H7 (cell line): ENCODE measurements at places on chromosomes 11 and 22.

GRCh38 chr11:18669219-18669596 lies 29.4 kb upstream of the TMEM86A start:
- no peak for DNase-seq

DNA sequence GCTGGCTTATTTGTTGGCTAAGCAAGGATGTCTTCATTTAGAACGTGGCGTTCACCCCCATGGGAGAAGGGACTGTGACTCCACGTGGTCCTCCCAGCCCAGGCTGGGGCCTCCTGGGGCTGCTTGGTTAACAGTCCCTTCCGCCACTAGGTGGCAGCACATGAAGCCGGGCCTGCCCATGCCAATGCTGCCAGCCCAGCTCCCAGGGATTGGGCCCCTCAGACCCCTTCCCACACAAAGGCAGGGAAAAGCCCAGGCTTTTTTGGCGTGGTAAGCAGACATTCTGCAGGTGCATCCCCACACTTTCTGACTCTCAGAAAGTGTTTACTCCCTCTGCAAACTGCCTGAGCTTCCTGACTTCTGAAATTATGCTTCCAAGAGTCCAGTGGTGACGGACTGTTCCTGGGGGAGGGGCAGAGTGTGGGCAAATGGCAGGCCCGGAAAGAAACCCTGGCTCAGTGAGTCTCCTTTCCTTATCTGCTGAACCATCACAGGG lies 3.1 kb downstream of the CBX6 start:
- peak; percentile 93 for DNase-seq

DNA sequence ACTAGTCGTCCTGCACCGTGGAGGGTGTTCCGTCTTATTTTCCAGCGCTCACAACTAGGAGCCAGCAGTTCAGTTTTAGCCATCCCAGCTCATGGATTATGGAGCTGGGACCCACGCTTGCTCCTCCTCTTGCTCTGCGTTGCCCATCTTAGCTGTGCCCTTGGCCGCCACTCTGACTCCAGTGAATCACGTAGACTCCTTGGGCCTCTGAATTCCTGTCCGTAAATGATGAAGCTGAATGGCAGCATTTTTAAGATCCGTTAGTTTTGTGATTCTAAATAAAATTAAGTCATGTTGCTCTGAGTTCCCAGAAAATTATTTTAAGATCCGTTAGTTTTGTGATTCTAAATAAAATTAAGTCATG lies 23.8 kb downstream of the BCR start:
- DNase-seq, result no peak

GRCh38 chr11:35330156-35330889 lies 89.0 kb downstream of the SLC1A2 start:
- peak; percentile 22 for DNase-seq

DNA sequence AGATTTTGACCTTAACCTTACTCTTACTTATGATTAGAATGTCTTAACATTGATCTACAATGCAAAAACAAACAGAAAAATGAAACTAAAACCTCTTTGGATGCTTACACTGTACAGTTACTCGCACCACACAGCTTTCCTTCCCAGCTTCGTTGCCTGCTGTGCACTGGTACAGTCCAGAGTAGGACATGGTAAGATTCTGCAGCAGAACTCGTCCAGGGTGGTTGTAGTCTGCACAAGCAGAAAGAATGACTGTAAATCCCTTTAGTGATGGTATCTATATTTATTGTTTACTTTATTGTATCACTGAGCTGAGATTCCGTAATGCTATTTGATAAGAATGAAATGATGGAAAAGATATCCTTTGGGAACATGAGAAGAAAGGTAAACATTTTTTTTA lies 21.0 kb upstream of the HSPA8 start:
- no peak for DNase-seq

- DNase-seq, result no peak
These were observed 3.8 kb upstream of the PPFIBP2 start for GRCh38 chr11:7509966-7510365.

GRCh38 chr11:47607380-47607779 lies 13.2 kb upstream of the C1QTNF4 start:
- DNase-seq, result no peak

- DNase-seq, result peak; percentile 27
These were observed 48.9 kb downstream of the RTL6 start for GRCh38 chr22:44449061-44449682.

DNA sequence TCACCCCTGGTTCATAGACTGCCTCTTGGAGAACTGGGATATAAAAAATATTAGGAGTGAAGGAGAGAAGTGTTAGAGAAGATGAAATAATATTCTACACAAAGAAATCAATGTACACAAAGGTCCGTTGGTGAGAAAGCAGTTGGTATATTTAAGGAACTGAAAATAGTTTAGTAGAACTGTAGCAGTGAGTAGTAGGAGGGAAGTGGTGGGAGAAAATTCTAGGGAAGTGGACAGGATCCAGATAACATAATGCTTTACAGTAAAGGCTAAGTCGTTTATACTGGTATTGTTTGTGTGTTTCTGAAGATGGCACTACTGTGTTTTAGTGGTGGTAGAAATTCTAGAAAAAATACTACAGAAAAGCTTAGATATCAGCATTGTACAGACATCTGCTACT lies 120.8 kb upstream of the CHORDC1 start:
- no peak for DNase-seq

DNA sequence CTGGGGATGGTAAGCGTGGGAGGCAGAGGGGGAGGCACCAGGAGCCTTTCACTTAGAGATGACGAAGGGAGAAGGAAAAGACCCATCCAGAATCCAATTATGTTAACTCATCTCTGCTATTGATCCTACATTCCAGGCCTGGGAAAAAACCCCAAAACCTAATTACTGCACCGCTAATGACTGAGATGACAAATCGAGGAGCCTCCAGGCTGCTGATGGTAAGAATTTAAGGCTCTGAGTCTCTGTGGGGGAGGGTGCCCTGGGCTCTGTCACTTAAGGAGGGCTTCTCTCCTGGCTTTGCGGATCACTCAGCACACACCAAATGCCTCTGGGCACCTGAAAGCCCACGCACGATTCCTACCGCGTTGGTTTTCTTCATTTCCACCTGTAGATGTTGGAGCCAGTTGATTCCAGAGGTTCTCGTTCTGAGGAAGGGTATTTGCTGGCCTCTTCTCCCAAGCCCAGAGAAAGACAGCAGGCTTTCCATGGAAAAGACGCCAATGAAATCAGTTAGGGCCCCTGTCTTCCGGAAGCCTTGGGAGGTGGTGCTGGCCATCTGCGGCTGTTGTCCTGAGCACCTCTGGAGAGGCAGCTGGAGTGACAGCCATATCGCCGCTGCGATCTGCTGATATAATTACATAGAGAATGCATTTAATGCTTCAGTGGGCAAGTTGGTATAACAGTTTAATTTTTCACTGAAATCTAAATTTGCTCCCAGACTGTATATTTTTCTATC lies 751.2 kb downstream of the BRD1 start:
- DNase-seq, result no peak

- no peak for DNase-seq
These were observed 242.3 kb upstream of the B3GAT1 start for GRCh38 chr11:134654161-134654915.

- DNase-seq, result peak; percentile 80
These were observed 23.8 kb downstream of the MICAL3 start for GRCh38 chr22:18000441-18001039.

- DNase-seq, result no peak
These were observed 32.7 kb upstream of the PACSIN2 start for GRCh38 chr22:43047605-43048004.

DNA sequence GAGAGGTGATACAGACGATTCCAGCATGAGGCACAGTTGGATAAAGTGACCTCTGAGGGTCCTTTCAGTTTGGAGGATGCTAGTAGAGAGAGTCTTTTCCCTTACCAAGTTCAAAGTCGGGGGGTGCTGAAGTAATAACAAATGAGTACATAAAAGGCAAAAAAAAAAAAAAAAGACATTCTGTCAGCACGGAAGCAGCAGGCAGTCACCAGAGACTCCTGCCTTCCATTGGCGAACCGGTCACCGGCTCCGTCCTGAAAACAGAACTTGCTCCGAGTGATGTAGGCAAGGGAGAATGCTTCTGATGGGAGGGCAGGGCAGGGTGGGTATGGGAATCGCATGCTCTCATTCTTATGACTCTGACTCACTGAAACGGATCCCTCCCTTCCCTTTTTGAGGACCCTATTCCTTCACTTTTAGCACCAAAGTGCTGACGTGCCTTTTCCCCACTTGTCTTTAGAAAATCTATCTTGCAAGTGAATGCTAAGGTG lies 65.9 kb downstream of the PRR5L start:
- DNase-seq, result peak; percentile 50

DNA sequence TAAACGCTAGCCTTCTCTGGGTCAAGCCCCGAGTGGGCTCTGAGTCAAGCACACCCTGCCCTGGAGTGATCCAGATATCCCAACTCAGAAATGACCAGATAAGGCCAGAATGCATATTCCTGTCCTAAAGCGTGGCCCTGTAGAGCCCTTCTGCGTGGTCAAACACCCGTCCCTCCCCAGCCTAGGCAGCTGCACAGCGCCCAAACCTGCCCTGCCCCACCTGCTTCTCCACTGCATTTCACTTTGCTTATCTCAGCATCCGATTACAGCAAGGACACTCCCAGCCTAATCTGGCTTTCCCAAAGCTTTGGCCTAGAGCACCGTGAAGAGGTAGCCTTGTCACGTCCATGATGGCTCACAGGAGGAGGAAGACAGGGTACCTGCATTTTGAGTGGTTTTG lies 11.9 kb upstream of the TMPRSS4 start:
- no peak for DNase-seq

- no peak for DNase-seq
These were observed 10.1 kb downstream of the C11orf91 start for GRCh38 chr11:33690290-33691065.

- no peak for DNase-seq
These were observed 118.1 kb upstream of the BID start for GRCh38 chr22:17892376-17892775.

DNA sequence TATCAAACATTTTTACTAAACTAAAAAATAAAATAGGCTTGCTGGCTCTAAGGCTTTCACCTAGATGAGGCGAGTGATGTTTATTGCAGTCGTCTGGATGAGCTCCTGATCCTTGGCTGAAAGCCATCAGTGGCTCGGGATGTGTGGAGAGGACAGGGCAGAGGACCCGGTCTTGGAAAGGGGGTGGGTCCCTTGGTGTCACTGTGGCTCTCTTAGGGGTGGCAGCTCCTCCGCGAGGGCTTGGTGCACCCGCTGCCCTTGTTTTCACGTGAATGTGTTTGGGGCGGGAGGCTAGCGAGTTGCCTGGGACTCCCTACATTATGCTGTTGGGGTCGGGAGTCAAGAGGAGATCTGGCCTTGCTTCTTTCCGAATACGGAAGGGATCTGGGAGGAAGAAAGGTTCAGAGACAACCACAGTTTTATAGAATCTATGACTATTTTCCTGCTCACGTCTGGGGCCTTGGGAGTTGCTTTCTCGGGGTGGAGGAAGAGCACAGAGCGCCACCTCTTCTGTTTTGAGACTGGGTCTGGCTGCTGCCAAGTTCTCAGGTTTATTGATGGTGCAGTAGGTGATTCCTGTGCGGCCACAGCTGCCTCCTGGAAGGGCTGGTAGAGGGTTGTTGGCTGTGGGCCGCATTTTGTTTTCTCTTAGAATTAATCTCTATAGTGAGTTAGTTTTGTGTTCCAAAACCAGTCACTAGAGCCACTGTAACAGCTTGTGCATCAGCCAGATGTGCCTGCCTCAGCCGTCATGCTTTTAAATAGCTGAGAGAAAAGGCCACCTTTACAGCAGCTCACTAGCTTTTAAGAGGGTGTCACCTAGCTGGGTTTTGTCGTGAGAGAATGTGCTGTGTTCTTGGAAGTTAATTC lies 12.8 kb downstream of the TBC1D22A start:
- no peak for DNase-seq

- no peak for DNase-seq
These were observed 19.1 kb downstream of the SMIM38 start for GRCh38 chr11:69174841-69175240.

- no peak for DNase-seq
These were observed 20.2 kb downstream of the GAB2 start for GRCh38 chr11:78397398-78397797.

- peak; percentile 30 for DNase-seq
These were observed 57.3 kb downstream of the CD82 start for GRCh38 chr11:44622721-44623258.
